ENCODE measurements at places on chromosomes 16 and 17.

DNA sequence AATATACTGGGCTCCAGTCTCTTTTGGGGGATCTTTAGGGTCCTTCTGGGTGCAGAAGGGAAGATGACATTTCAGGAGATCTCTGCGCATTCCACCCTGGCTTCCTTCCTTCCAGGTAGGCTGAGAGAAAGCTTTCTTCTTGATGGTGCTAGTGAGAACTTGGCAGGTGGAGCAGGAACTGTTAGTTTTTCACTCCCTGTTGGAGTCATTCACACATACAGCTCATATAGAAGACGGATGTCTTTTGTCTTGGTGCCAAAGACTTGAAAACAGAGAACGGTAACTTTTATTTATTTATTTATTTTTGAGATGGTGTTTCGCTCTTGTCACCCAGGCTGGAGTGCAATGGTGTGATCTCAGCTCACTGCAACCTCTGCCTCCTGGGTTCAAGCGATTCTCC lies 43.9 kb downstream of the PITPNC1 start:
- no peak for DNase-seq

DNA sequence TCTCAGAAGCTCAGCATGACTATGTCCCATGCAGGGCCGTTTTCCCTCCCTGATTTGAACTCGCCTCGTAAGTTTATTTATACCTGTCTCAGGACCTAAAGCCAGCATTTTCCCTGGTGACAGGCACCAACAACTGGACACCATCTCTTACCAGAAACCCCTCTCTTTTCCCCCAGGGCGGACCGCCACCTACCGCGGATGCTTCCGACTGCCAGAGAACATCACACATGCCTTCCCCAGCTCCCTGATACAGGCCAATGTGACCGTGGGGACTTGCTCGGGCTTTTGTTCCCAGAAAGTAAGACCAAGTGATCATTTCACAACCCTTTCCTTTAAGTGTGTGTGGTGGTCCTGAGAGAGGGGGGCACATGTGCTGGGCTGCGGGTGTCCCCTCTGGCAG lies 24.7 kb downstream of the WSCD1 start:
- DNase-seq: no peak

GRCh38 chr17:78783711-78784324 lies 1.7 kb upstream of the CYTH1 start:
- DNase-seq: peak; percentile 75

- DNase-seq: no peak
Measured at GRCh38 chr16:89197633-89198416, 2.5 kb downstream of the SLC22A31 start.

DNA sequence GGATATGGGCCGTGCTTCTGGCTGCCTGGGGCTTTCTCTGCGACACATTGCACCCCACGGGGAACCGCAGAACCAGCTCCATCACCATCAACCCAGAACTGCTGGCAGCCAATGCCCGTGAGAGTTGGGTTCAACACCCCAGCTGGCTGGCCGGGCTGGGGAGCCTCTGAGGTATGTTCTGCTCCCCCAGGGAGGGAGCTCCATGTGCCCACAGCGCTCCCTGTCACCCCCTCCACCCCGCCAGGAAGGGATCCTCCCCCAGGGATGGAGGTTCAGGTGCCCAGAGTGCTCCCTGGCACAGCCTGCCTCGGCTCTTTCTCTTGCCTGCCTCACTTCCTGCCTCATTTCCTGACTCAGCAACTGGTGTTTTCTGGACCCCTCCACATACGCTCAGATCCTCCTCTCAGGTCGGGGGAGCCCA lies 24.2 kb upstream of the MPRIP start:
- no peak for DNase-seq

GRCh38 chr17:6427279-6427781 lies 7.6 kb downstream of the AIPL1 start:
- DNase-seq: no peak

DNA sequence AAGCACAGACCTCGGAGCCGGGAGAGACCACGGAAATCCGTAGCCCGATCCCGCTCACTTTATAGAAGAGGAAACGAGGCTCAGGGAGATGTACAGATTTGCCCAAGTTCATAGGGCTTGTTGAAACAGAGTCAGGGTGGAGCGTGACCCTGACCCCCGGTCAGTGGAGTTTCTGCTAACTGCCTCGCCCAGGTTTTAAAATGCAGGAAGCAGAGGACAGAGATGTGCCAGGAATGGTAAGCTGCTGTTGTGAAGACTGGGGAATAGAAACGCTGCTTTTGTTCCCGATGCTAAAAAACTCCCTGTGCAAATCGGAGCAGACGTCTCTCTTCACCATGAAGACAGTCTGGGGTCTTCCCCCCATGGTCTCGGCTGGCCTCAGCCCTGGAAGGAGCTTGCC lies 403.0 kb downstream of the SEC14L1 start:
- no peak for DNase-seq

DNA sequence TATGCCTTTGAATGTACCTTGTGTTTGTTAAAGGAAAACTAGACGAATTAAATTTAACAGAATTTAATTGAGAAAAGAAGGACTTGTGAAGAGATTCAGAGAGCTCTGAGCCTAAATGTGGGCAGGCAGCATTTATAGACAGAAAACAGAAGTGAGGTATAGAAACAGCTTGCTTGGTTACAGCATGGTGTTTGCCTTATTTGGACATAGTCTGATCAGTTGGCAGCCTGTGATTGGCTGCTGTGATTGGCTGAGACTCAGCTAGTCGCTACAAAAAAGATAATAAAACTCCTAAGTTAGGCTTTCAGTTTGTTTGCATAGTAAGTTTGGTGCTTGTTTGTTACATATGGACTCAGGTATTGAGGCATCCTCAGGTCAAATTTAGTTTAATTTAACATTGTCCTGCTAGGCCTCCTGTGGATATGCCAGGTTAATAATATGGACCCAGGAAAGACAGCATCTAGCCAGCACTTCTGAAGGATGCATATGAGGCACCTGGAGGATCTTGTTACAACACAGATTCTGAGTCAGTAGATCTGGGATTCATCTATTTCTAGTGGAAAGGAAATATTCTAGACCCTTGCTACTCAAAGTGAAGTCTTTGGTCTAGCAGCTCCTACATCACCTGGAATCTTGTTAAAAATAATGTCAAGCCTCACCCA lies 43.4 kb downstream of the SLFN5 start:
- no peak for DNase-seq

DNA sequence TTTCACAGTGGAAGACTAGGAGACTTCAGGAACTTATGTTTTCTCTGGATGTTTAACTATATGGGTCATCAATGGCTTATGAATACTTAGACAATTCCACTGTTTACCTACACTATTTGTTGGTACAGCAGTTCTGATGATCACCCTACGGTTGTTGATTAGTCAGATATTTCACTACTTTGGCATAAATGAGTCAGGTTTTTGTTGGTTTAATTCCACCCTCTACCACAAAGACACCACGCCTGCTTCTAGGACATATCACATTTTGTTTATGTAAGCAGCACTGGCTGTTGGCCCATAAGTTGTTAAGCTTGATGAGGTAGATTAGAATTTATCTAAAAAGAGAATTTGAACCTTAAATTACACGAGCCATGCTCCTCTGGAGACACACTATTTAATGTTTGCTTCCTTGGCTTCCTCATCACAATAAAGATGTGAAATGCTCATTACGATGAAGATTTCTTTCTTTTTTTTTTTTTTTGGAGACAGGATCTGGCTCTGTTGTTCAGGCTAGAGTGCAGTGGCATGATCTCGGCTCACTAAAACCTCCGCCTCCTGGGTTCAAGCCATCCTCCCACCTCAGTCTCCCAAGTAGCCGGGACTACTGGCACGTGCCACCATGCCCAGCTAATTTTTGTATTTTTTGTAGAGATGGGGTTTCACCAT lies 4.3 kb downstream of the GDE1 start:
- peak; percentile 89 for DNase-seq

DNA sequence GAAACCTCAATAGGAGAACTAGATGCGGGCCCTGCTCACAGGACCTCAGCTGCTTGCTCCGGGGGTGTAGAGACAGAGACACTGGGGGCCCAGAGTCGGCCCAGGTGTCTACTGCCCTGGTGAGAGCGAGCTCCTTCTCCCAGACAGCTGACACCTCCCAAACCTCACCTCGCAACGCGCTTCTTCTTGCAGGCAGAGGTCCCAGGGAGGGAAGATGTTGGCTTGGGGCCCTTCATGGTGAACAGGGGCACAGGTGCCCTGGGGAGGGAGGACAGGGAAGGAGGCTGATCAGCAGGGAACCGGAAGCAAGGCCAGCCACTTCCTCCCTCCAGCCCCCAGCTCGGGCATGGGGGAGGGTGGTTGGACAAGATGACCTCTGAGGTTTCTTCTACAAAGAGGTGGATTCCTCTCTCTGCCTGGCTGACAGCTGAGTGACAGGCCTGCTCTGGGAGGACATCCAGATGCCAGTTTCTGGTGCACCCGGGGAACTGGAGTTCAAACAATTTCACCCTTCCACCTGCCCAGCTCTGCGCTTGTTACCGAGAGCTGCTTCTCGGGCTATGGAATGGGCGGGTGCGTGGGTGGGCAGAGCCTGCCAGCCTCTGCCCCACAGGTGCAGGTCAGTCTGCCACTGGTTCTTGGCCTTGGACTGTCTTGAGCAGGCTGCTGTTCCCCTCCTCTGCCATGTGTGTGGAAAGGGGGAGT lies 11.7 kb upstream of the GFAP start:
- DNase-seq: no peak

DNA sequence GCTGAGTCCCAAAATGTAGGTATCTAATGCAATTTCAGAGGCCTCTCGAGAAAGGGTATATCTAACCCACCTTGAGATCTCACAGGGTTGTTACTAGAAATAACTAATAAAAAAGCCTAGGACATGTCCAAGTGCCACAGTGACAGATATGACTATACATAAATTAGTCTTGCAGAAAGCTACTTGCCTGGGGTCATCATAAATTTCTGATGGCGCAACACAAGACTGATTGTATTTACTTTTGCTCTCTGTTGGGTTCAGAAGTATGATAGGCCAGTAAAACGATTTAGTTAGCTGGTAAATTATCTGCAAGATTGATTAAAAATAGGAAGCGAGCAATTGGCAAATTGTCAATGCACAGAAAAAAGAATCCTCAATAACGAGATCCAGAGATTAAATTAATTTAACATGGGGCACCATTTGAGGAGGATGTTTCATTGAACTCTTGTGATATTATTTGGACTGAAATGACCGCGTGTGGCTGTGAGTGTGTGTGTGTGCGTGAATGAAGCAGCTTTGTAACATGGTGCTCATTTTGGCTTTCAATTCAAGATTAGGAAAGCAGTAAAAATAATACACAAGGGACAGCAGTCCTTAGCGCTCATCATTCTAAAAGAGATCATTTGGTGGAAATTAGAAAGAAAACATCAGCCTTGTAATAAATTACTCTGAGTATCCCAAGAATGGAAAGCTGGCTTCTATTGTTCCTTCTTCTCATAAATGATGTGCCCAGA lies 157.4 kb upstream of the ZFHX3 start:
- DNase-seq: no peak

DNA sequence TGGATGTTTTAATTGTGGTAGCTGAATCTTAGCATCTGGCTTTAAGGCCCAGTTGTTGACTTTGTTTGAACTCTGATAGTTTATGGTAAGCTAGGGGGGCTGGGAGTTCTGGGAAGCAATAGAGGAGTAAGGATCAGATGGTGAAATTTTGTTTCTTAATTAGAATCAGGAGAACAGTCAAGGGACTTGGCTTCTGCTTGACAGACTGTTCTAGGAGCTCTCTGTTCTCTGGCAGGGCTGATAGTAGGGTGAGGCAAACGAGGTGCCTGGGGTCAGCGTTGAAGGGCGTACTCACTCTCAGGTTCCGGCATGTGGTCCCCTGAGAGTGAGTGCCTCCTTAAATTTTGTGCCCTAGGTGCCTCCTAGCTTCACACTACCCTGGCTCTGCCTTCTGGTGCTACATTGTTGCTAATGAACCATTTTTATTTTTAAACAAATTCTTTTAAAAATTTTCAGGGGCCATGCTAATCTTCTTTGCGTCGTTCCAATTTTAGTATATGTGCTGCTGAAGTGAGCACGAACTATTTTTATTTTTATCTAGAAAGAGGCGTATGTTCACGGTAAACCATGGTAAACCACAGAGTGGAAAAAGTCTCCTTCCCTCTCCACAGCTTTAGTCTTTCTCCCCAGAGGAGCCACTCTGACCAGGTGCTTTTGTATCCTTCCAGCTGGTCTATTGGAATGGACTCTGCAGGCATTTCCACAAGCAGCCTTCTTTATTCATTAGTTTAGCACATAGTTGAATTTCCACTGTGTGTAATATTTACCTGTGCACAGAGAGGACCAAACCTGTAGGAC lies 19.7 kb downstream of the SLC7A6 start:
- peak; percentile 23 for DNase-seq

DNA sequence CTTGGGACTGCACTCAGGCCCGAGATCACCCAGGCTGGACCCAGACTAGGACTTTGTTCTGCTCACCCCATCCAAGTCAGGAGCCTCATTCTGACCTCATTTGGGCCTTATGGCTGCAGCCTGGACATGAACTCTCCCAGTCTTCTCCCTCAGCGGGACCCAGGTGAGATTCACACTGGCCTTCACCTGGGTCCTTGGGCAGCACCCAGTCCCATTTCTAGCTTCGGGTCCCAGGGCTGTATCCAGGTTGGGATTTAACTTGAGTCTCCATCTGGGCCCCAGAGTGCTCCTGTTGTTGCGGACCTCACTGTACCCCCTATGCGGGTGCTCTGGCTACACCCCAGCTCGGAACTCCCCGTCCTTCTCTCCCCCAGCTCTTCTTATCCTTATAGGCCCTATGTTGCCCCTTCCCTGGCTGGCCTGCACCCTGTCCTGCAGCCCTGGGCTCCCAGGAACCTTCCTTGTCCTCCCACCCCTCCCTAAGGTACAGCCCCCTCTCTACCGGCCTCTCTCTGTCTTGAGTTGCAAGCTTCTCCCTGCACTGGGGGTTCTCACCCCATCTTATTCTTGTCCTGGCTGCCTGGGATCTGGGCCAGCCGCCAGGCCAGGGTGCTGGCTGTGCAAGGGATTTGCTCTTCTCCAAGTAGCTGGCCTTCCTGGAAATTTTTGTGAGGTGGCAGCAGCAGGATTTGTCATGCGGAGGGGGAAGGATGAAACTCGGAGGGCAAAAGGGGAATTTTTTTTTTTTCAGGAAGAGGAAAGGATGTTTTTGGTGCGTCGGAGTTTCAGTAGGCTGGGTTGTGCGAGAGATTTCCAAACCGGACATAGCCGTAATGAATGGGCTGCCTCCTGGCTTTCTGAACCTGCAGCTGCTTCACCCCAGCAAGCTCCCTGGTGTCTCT lies 904 bp downstream of the MAP2K3 start:
- no peak for DNase-seq

DNA sequence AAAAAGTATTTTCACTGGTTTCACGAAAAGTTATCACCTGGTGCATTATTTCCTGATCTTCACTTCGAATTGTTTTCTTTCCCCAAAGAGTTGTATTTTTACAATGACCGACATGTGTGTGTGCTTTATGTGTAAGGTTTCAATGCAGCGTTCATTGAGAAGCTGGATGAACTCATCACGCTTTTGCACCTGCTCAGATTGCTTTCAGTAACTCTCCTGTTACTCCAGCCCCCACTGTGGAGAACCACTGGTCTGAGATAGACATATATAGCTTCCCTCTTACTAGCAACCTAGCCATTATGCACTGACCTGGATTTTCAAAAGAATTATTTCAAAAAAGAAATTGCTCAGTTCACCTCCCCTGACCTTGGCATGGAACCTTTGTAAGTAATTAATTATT lies 178.3 kb upstream of the CHMP6 start:
- no peak for DNase-seq

- peak; percentile 40 for DNase-seq
Measured at GRCh38 chr17:76872221-76872873, 4.1 kb downstream of the MGAT5B start.

- no peak for DNase-seq
Measured at GRCh38 chr17:41073676-41074075, 8.0 kb upstream of the KRTAP2-4 start.

GRCh38 chr16:54165174-54165911 lies 121.2 kb downstream of the IRX3 start:
- no peak for DNase-seq

Measured in hematopoietic multipotent progenitor cell treated with erythropoietin and hydrocortisone succinate and interleukin-3 and kit ligand, for 8 days (in vitro differentiated cells).